ENCODE measurements at places on chromosomes 6 and 20.

GRCh38 chr6:35061102-35061615 lies 80.0 kb downstream of the TCP11 start:
- DNase-seq: no peak

GRCh38 chr20:884983-885952 lies 30.9 kb downstream of the ANGPT4 start:
- DNase-seq: no peak

- DNase-seq: no peak
Observed at GRCh38 chr20:31676609-31676989, 38.9 kb downstream of the COX4I2 start.

DNA sequence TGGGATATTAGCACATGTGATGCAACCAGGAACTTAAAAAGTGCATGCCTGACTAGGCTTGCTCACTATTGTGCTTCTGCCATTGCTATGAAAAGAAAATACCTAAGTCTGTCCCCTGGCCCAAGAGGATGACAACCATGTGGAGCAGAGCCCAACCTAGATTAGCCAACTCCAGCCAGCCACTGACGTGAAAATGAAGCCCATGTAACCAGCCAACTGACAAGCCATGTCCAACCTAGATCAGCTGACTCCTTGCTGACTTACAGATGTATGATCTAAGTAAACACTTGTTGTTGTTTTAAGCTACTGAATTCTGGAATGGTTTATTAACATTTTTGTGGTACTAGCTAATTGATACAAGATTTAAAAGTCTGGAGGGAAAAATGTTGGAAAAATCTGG lies 47.5 kb downstream of the PIGU start:
- DNase-seq: no peak

GRCh38 chr20:16590041-16590633 lies 16.9 kb upstream of the KIF16B start:
- no peak for DNase-seq

DNA sequence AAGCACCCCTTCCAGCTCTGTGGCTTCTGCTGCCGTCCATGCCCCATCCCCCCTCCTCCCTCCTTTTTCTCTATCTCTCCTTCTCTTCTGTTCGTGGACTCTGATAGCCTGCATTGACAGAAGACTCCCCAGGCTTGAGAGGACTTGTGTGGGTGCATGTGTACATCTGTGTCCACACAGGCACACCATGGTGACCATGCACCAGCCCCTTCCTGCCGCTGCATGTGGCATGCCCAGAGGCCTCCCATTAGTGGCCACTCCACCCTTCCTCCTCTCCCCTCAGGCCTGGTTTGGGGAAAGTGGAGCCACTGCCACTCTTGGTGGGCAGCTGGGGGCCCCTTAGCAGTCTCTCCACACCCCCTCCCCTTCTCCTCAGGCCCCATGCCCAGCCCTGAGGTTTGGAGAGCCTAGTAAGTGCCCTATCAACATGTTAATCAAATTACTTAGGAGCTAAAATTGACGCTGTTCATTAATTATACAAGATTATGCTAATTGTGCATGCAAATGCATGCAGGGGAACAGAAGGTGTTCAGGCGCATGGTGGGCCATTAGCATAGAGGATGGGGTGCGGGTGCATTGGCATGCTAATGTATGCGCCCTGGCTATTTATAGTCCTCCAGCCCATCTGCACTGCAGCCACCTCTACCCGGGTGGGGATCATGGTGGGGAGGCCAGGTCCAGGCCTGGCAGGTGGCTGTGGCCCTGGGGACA lies 45.9 kb downstream of the EBF4 start:
- no peak for DNase-seq

GRCh38 chr20:17928211-17928611 lies 40.4 kb downstream of the SNX5 start:
- DNase-seq: no peak

GRCh38 chr20:63060057-63060991 lies 53.6 kb upstream of the BHLHE23 start:
- DNase-seq: no peak

DNA sequence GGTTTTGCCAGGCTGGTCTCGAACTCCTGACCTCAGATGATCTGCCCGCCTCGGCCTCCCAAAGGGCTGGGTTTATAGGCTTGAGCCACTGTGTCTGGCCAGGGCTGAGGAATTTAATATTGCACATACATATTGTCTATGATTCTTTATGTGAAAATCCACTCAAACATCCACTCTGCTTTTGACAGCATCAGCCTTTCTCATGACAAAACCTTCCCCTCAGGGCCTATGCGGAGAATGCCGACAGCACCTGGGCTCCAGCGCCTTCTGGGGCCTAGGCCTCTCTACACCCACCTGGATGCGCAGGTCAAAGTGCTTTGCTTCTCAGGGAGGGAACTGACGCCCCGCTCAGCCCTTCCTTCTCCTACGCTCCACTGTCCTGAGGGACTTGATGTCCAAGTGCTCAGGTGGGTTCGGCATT lies 5.4 kb downstream of the RAMACL start:
- no peak for DNase-seq

DNA sequence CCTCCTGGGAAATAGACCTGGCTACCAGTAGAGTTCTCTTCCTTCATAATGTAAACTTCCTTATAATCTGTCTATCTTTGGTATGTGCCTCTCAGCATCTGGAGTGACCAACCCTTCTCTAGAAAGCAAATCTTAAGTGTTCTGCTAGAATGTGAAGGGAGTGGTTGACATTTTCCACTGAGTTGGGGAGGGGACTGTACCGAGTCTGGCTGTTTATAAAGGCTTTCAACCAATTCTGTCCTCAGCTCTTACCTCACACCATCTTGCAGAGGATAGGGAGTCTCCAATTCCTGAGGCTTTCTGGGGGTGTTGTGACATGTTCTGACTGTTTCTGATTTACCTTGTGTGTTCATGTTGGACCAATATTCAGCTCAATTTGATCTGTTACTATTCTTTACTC lies 39.6 kb downstream of the FAM217A start:
- DNase-seq: no peak

GRCh38 chr6:106561686-106562405 lies 67.5 kb downstream of the RTN4IP1 start:
- DNase-seq: no peak

DNA sequence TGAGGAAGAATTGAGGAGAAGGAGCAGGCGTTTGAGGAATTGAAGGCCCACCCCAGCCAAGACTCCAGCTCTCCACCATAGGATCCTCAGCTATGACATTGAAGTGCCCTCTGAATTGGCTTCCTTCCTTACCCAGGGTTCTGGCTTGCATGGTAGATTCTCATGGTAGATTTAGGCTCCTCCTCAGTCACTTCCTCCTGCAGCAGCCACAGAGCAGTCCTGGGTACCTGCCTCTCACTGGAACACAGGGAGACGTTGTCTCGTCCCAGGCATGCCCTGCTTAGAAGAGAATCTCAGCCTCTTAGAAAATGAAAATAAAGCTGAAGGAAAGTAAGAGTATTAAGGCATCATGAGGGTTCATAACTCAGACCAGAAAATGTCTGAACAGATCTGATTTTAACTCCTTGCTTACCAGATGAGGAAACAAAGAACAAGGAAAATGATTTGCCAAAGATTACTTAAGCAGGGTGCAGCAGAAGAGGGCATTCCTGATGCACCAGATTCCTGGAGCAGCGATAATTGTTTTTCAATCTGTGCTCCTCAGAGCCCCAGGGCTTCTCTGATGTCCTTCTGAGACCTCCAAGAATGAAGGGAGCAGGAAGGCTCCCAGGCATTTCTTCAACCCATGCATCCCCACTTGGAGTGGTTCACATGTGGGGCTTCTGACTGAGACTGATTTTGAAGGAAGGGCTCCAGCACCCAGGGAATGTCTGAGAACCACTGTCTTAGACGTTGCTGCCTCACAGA lies 219.8 kb downstream of the HIVEP2 start:
- DNase-seq: no peak

DNA sequence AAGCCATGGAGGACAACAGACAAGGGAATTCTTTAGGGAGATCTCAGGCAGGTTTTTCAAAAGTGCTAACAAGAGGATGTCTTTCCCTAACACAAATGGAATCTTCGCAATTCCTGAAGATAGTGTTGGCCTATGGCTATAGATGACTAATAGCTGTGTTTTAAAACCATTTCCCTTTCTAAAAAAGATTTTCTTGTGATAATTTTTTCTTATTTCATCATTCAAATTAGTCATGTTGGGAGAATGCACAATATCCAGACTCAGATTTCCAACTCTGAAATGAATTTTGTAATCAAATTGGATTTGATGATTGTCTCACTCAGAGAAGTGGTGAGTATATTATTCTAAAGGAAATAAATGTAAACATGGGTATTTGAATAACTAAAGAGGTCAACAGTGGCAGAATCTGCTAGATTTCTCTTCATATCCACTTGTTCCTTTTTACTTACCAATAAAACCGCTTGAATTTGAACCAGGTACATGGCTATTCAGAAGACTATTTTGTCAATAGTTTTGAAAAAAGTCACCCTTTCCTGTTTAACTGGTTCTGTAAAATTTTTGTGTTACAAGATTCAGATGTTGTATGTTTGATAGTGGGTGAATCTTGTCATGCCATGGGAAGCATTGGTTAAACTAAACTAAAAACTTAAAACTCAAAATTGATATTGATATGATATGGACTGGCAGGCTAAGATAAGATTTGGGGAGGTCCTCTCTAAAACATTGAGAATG lies 1223.7 kb upstream of the EYS start:
- DNase-seq: no peak

DNA sequence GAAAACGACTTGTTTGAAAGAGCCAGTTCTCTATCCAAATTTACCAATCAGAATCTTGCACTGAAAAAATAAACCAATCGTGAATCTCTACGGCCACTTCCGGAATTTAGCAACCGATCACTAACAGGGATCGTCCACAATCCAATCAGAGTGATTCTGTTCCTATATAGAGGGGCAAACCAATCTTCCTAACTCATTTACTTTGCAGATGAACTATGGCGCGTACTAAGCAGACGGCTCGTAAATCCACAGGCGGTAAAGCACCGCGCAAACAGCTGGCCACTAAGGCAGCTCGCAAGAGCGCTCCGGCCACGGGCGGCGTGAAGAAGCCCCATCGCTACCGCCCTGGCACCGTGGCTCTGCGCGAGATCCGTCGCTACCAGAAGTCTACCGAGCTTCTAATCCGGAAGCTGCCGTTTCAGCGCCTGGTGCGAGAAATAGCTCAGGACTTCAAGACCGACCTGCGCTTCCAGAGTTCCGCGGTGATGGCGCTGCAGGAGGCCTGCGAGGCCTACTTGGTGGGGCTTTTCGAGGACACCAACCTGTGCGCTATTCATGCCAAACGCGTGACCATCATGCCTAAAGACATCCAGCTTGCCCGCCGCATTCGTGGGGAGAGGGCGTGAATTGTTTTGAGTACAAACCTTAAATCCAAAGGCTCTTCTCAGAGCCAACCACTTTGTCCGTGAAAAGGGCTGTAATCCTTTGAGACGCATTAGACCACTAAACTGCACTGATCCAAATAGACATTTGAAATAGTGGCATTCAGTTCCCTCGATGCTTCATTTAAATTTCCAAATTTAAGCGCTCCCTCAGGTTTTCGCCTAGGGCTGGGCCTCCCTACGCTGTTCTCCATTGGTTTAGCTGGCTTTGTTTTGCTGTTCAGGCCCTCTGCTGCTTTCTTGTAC lies 138.0 kb downstream of the HFE start:
- DNase-seq: no peak

DNA sequence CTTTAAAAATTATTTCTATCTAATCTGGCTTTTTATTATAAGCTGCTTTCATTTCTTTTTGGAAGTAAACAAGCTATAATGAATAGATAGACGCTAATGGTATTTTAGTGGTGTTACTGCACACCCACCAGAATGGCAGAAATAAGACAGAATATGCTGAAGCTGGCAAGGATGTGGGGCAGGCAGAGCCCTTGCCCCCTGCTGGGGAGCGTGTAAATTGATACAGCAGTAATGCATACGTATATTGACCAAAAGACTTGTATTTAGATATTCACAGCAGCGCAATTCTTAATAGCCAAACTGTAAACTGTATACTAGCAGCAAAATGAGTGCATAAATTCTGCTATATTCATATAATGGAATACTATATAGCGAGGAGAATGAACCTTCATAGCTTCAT lies 35.3 kb downstream of the TMEM181 start:
- DNase-seq: no peak

DNA sequence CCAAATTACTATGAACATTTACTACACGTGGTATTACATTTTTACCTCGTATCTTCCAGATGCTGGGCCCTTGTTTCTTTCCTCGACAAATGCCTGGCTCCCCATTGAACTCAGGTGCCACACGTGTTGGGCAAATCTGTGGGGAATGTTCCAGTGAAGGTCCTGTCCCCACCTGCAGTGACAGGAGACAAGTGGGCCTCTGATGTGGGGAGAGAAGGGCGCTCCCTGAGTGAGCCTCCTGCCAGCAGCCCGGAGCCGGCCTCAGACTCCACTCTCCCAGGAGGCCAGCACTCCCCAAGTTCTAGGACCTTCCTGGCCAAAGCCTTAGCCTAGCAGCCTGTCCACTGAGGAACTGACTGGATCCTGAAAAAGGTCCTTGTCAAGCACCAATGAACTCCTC lies 21.7 kb upstream of the SCML4 start:
- DNase-seq: no peak

DNA sequence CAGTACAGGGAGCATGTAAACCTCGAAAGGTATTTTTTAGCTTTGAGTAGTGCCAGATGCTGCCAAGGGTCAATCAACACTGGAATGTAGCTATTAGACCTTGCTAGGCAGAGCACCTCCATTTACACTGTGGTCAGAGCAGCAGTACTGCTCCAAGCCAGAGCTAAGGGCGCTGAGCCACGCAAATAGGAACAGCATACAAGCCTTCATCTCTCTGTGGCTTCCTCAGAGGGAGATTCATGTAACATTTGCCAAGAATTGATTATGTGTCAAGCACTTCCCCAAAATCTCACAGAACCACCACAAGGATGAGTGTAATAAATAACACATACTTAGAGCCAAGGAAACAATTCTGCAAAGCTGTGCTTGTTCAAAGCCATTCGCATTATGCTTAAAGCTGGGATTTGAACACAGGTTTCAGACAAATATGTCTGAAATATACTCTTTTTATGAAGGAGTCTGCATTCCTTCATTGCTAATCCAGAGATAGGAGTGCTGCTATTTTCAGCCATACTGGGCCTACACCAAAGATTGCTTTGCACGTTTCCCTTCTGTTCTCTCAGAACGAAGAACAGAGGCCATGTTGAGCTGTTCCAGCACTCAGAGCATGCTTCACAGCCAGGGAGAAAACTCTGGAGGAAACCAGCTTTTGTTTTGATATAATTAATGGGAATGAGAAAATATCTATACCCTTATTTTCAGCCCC lies 97.7 kb downstream of the SLC16A10 start:
- no peak for DNase-seq

Measured in activated effector memory CD4-positive, alpha-beta T cell treated with Interleukin-2 at 50 U/mL for 16 hours (primary cell).